ENCODE measurements at places on chromosomes 13 and 19.

DNA sequence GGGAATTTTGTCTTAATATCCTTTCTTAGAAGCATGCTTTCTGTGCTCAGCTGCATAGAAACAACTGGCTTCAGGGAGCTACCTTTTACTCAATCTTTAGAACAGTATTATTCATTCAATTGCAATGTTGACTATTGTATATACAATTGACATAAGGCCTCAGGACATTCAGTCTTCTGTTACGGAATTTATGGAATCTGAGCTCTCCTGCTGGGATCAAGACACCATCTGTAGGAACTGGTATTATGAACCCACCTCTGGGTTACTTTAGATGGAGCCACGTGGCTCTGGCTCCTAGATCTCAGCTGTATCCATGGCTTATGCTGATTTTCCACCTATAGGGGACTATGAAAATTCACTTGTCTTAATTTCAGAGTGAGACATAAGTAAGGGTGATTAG, 716.2 kb upstream of the GPC6 start:
- no peak for DNase-seq

- DNase-seq: no peak
These were observed 2.6 kb downstream of the ISYNA1 start for GRCh38 chr19:18435178-18435841.

DNA sequence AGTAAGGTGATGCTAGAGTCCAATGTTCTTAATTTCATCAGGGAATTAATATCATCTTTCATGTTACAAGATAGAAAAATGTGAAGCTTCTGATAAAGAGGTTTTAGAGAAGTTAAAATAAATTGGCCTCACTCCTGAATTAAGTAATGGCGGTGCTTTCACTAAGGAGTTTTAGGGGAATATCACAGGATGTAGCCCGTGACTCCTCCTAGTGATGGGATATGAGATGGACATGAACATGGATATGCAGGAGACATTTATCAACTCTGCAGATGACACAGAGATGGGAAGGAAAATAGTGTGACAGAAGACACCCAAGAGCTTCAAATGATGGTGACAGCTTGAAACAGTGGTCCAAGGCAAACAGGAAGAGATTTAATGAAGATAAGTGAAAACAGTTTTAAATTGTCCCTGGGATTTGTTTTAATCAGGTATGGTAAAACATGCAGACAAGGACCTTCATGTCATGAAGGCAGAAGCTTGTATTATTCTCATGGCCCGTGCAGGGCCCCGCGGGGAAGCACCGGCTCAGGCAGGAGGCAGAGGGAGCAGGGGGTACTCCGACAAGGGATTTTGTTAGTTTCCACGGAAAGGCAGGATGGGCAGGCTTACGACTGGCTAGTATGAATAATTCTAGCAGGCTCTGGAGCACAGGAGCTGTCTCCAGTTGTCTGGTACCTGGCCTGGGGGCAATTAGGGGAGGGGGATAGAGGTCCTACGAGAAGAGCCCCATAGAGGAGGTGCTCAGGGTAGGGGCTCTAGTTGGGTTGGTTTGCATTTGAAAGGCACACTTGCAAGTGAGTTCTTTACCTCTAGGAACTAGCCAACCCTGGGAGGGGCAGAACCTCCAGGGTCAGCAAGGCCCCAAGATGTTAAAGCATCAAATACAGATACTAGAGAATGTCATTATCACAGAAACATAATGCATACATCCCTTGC, 38.7 kb upstream of the FARP1 start:
- DNase-seq: no peak

DNA sequence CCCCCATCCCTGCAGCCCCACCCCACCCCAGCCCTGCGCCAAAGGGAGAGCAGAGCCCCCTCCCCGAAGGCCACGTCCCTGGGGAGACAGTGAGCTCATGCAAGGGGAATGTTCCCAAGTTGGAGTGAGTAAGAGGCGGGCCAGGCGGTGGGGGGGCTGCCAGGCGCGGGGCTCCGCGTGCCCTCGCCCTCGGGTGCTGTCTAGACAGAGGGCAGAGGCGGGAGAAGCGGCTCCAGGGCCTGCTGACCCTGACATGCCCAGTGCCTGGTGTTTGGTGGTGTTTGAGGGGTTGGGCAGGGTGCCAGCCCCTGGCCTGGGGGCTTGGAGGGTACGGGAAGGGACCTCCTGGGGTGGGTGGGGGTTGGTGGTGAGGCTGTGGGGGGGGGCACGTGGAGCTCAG, 1.0 kb downstream of the FSTL3 start:
- DNase-seq: no peak

DNA sequence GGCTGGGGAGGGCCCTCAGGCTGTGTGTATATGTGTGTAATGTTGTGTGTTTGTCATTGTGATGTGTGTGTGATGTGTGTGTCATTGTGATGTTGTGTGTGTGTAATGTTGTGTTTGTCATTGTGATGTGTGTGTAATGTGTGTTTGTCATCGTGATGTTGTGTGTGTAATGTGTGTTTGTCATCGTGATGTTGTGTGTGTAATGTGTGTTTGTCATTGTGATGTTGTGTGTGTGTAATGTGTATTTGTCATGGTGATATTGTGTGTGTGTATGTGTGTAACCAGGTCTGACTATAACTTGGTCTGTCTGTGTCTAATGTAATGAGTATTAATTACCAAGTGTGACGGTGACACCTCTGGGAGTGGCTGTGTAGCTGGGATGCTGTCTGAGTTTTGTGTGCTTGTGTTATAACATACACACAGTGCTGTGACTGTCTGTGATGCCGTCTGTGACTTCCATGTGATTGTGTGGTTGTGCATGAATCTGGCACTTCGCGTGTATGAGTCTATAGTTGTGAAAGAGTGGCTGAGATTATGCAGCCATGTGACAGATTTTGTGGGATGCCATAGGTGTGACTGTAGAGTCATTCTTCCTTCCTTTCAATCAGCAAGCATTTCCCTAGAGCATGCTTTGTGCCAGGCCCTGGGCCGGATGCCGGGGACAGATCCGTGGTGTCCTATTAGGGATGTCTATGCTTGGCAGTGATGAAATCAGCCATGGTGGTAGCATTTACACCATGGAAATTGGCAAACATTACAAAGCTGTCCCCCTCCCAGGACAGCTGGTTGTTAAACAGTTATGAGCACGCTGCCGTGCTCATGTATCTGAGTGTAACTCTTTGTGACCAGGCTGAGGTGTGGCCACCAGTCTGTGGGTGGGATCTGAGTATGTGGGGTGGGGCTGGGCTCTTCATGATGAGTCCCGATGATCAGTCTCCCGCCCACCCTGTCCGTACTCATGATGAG, 6.4 kb downstream of the TNFSF14 start:
- DNase-seq: peak; percentile 50

DNA sequence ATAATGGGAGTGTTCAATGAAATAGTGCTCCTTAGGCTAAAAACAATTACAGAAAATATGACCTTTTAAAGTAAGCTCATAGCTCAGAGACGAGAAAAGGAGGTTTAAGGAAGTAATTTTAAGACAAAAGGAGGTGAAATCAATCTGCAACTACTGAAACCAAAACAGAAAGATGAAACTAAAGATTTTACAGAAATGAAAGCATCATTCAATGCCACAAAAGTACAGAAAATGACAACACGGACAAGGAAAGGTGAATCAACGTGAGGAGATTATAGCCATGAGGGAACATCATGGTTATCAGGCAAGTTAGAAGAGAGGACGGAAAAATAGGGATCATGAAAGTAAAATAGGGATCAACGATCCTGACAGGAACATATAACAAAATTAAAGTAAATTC, 745.2 kb downstream of the PCDH17 start:
- DNase-seq: no peak

DNA sequence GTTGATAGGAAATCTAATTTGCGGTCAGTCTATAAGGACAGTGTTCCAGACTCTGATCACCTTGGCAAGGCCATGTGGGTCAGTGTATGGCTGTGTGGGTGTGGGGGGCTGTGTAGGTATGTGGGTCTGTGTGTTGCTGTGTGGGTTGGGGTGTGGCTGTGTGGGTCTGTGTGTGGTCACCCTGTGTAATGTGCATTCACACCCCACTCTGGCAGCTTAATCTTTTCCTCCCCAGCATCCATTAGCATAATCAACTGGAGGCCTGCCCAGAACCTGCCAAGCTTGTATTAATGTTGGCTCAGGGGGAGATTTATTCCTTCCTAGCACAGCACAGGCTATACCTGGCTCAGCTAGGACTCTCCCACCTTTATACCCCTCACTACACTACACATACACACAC, 203.2 kb downstream of the TUBA3C start:
- DNase-seq: no peak

- no peak for DNase-seq
These were observed 21.2 kb downstream of the PROZ start for GRCh38 chr13:113179374-113180230.

DNA sequence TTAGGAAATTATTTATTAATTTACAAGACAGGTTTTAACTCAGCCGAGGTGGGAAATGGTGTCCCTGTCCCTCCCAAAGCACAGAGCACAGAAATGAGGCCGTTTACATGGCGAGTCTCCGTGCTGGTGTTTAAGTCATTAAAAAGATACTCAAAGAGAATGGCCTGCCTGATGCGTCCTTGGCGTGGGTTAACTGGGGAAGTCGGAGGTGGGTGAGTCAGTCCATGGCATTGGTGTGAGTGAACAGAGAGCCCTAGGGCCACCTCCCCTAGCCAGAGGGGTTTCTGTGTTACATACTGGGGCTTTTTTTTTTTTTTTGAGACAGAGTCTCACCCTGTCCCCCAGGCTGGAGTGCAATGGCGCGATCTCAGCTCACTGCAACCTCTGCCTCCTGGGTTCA, 3.9 kb downstream of the FEM1A start:
- DNase-seq: no peak

GRCh38 chr13:96071504-96071903, 18.3 kb upstream of the UGGT2 start:
- no peak for DNase-seq

- DNase-seq: no peak
These were observed 143.3 kb downstream of the DCLK1 start for GRCh38 chr13:35987572-35988513.

GRCh38 chr13:30585748-30586262, 31.9 kb upstream of the USPL1 start:
- no peak for DNase-seq
